ENCODE measurements at places on chromosomes 16 and 17. TPM values are rescaled to one million over a fixed set of nuclear protein-coding genes. Genes with fewer than 3 reads are reported as not detected.

DNA sequence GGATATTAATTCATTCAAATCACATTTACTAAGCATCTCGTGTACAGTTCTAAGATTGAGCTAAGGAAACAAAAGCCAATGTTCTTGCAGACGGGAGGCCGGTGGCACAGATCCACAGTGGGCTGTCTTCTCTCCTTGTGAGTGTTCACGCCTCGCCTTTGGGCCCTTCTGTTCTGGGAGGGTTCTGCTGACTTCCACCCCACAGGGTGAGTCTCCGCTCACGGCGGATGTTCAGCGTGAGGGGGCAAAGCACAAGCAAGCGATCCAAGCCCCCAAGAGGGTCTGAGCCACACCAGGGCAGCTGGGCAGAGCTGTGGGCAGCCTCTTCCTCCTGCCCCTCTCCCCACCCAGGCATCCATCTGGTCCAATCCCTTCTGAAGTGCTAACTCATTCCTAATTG lies 84.3 kb upstream of the DOC2B start:
- DNase-seq: no peak

DNA sequence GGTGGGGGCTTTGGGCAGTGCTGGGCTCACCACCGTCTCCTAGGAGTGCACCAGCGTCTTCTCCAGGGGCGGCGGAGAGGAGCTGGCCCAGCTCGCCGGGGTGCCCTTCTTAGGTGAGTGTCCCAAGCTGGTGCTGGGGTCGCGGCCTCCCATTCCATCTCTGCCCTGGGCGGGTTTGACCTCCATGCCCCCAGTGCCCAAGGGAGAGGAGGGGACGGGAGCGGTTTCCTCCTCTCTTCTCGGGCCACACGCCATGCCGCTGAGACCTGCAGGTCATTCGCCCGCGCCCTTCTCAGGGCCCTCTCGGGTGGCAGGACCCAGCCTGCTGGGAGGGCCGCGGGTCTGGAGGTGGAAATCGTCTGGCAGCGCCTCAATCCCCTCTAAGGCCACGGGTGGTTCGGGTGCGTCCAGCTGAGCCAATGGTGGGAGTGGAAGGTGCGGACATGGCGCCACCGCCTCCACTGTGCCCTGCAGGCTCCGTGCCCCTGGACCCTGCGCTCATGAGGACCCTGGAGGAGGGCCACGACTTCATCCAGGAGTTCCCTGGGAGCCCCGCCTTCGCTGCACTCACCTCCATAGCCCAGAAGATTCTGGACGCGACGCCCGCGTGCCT lies 5.3 kb downstream of the IGFALS start:
- no peak for DNase-seq

DNA sequence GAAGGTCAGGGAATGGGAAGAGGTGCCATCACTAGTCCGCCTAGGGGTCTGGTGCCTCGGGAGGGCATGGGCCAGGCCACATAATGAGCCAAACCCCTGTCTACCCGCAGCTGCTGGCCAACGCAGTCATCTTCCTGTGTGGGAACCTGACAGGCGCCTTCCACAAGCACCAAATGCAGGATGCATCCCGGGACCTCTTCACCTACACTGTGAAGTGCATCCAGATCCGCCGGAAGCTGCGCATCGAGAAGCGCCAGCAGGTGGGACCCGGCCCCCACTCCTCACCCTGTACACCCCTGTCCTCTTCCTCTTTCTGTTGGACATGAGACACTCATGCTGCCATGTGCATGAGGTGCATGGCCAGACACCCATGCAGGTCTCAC lies 26.2 kb downstream of the ADCY7 start:
- DNase-seq: no peak

SALL1 gene
- total RNA-seq: 0.14 TPM

DHRS7C gene
- total RNA-seq: not detected
